HFFc6 (cell line): ENCODE measurements at places on chromosomes 16 and 17. TPM values are rescaled to one million over a fixed set of nuclear protein-coding genes. Genes with fewer than 3 reads are reported as not detected.

CBX2 gene
- total RNA-seq: 1.2 to 1.8 TPM (median 1.7 TPM) in 3 replicates

C17orf50 gene
- not detected in 3 replicates for total RNA-seq

PYDC1 gene
- not detected in 3 replicates for total RNA-seq

OMG gene
- total RNA-seq: not detected in 3 replicates

TEKT1 gene
- not detected in 3 replicates for total RNA-seq

TELO2 gene
- total RNA-seq: 28.9 to 35.9 TPM (median 34.1 TPM) in 3 replicates

AXIN1 gene
- total RNA-seq: 14.4 to 15.7 TPM (median 15.1 TPM) in 3 replicates

CLEC3A gene
- total RNA-seq: not detected in 3 replicates

VAT1L gene
- total RNA-seq: not detected in 2 replicates

LHX1 gene
- total RNA-seq: 0.13 TPM in 1 of 3 replicates, not detected in the others

ABCA10 gene
- 0.05 TPM in 1 of 3 replicates, not detected in the others for total RNA-seq

CMTM2 gene
- not detected in 2 replicates for total RNA-seq

ZSCAN32 gene
- total RNA-seq: 9.3 to 10.0 TPM (median 9.8 TPM) in 3 replicates

INCA1 gene
- total RNA-seq: 0.66 to 1.1 TPM (median 0.68 TPM) in 3 replicates

NATD1 gene
- total RNA-seq: 3.9 to 6.8 TPM (median 5.1 TPM) in 3 replicates

NKIRAS2 gene
- 40.0 to 46.9 TPM (median 43.4 TPM) in 3 replicates for total RNA-seq

CA7 gene
- total RNA-seq: not detected in 3 replicates

CTNS gene
- total RNA-seq: 8.5 to 10.6 TPM (median 8.8 TPM) in 3 replicates

TBC1D3 gene
- total RNA-seq: 0.26 TPM in 1 of 2 replicates, not detected in the other

ZNF423 gene
- not detected in 3 replicates for total RNA-seq

ITGAX gene
- not detected in 3 replicates for total RNA-seq

DPEP1 gene
- total RNA-seq: not detected in 3 replicates

PRAC1 gene
- not detected in 3 replicates for total RNA-seq

OR2C1 gene
- total RNA-seq: not detected in 3 replicates

EPN3 gene
- not detected in 2 replicates for total RNA-seq

VAT1 gene
- total RNA-seq: 149 to 274 TPM (median 157 TPM) in 3 replicates

CCL1 gene
- not detected in 3 replicates for total RNA-seq

GINS2 gene
- 10.3 and 22.7 TPM in 2 replicates for total RNA-seq

ABHD15 gene
- 7.2 to 9.3 TPM (median 9.3 TPM) in 3 replicates for total RNA-seq

PPP1R27 gene
- total RNA-seq: not detected in 3 replicates

TMEM204 gene
- total RNA-seq: 15.4 to 27.5 TPM (median 26.2 TPM) in 3 replicates

CA10 gene
- not detected in 3 replicates for total RNA-seq

CORO6 gene
- total RNA-seq: 4.8 and 5.5 TPM in 2 replicates

PRSS53 gene
- 0.89 to 2.6 TPM (median 1.6 TPM) in 3 replicates for total RNA-seq

SLC16A13 gene
- total RNA-seq: 1.3 to 2.7 TPM (median 2.4 TPM) in 3 replicates

CD7 gene
- total RNA-seq: not detected in 3 replicates
